ENCODE measurements at places on chromosomes 5 and 9.

GRCh38 chr9:113375057-113376023 lies 1.4 kb downstream of the HDHD3 start:
- DNase-seq, result no peak

DNA sequence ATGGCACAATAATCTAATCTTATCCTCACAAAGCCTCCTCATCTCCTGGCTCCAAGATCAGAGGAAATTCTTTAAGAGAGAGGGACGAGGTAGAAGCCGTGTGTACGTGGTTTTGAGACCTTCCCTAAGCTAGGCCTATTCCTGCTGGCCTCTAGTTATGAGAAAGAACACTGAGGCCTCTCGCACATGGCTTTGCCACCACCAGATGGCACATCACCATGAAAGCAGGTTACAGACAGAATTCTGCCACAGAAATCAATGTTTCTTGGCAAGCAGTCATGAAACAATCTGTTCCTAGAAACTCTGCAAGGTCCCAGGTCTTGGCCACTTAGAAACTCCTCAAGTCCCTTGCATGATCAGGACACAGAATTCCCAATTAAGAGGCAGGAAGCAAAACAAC lies 268.2 kb upstream of the TAS2R1 start:
- no peak for DNase-seq

DNA sequence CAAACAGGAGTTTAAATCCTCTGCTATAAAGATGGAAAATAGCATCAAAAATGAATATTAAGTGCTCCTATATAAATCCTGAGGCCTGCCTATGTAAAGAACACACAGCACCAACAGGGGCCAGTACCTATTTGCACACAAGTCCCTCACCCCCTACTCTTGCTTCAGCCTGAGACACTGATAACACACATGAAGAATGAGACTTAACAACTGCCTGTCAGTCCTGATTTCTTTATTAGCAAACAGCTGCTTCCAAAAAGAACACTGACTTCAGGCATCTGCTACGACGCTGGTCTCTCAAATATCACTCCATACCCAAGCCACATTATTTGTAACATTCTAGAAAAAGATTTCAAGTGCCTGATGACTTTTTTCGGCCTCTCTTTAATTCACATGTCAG lies 55.5 kb downstream of the MYO10 start:
- no peak for DNase-seq

DNA sequence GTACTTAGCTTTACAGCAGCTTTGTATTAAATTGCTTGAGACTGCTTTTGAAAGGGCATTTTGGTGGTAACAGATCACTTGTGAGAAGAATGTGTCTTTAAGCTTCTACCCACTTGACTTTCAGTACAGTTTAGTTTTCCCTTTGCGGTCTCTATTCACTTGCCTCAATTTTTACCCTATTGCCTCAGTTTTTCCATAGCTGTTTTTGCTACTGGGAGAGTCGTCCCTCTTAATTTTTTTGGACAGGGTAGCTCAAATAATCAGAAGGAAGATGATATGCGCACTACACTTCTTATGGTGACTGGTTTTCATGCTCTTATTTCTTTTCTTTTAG lies 18.8 kb downstream of the UGCG start:
- no peak for DNase-seq

DNA sequence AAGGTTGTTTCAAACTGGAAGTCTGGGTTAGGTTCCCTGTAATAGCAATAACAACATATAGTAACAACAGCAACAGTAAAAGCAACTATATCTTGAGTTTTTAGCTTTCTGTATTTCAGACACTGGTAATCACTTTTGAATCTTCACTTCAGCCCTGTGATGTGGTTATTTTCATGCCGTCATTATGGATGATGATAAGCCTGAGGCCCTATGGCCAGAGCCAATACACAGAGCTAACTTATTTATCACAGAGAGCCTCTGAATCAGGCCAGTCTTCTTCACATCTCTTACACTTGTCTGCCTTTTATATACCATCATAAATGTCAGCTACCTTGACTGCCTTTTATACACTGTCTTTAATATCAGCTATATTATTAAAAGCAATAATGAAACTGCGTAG lies 329.0 kb downstream of the FER start:
- DNase-seq, result no peak

GRCh38 chr9:134375011-134375390 lies 48.7 kb downstream of the RXRA start:
- no peak for DNase-seq

GRCh38 chr9:21692390-21692789 lies 110.0 kb upstream of the MTAP start:
- DNase-seq, result no peak

All from activated CD4-positive, alpha-beta T cell treated with anti-CD3 and anti-CD28 coated beads, Interleukin-2, amount 10 ng/mL, durations not matched to agents 7 days and 5 days (primary cell).